ENCODE measurements at places on chromosomes 13 and 19. TPM values are rescaled to one million over a fixed set of nuclear protein-coding genes. Genes with fewer than 3 reads are reported as not detected.
A peak's percentile ranks its signal among the peaks of the same experiment; 100 is the strongest.

The ICAM4 gene
- total RNA-seq: 7.1 TPM

The B3GNT3 gene
- total RNA-seq: not detected

DNA sequence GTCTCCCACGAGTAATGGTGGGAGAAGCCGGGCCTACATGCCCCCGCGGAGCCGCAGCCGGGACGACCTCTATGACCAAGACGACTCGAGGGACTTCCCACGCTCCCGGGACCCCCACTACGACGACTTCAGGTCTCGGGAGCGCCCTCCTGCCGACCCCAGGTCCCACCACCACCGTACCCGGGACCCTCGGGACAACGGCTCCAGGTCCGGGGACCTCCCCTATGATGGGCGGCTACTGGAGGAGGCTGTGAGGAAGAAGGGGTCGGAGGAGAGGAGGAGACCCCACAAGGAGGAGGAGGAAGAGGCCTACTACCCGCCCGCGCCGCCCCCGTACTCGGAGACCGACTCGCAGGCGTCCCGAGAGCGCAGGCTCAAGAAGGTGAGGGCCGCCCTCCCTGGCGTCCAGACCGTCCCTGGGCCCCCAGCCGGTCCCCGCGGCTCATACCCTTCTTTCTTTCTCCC lies 1.4 kb upstream of the USF2 start:
- DNase-seq: no peak

DNA sequence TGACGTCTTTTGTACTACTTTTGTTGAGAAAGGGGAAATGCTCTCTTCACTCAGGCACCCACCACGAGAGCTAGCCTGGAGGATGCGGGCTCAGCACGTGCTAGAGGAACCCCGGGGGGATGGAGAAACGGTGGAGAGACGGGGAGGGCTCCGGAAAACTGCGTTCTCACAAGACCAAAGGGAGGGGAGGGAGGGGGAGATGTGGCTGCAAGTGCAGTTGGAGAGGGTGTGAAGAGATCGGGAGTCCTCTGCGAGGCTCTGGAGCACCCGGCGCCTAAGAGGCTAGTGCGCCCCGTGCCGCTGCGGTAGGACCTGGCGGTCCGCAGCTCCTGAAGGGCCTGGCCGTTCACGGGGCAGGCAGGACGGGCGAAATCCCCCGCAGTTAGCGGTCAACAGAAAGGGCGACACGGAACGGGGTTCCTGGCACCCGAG lies 43.4 kb upstream of the XPO4 start:
- no peak for DNase-seq

DNA sequence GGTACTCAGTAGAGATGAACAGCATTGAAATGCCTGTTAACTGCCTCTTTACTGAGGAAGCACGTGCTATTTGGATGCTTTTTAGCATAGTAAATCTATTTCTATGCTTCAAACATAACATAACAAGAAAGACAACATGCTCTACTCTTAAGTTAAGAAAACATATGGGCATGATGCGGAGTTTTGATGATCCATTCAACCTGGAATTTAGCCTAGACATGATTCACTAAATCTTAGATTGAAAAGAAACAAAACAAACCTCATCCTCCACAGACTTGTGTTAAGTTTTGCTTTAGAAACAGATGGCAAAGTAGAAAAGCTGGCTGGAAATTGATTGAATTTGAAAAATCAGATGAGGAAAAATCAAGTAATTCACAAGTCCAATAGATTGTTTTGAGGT lies 593.8 kb downstream of the OLFM4 start:
- no peak for DNase-seq

DNA sequence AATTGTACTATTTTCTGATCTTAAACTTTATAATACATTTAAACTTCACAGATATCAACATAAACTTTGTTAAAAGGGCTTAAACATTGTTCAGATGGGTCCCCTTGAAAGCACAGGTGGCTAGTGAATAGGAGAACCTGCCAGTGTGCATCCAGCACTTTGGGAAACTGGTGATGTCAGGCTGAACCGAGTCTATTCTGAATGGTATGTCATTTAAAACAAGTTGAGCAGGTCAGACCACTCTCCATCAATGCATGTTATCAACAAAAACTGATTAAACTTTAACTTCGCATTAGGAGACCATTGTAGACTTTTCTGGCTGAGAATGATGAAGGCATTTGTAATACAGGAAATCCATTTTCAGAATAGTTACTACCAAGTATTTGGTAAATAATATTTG lies 50.1 kb upstream of the FREM2 start:
- no peak for DNase-seq

- no peak for DNase-seq
Measured at GRCh38 chr13:112034231-112034630, 32.7 kb upstream of the SOX1 start.

DNA sequence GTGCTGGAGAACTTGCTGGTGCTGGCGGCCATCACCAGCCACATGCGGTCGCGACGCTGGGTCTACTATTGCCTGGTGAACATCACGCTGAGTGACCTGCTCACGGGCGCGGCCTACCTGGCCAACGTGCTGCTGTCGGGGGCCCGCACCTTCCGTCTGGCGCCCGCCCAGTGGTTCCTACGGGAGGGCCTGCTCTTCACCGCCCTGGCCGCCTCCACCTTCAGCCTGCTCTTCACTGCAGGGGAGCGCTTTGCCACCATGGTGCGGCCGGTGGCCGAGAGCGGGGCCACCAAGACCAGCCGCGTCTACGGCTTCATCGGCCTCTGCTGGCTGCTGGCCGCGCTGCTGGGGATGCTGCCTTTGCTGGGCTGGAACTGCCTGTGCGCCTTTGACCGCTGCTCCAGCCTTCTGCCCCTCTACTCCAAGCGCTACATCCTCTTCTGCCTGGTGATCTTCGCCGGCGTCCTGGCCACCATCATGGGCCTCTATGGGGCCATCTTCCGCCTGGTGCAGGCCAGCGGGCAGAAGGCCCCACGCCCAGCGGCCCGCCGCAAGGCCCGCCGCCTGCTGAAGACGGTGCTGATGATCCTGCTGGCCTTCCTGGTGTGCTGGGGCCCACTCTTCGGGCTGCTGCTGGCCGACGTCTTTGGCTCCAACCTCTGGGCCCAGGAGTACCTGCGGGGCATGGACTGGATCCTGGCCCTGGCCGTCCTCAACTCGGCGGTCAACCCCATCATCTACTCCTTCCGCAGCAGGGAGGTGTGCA lies 587 bp downstream of the S1PR4 start:
- no peak for DNase-seq

DNA sequence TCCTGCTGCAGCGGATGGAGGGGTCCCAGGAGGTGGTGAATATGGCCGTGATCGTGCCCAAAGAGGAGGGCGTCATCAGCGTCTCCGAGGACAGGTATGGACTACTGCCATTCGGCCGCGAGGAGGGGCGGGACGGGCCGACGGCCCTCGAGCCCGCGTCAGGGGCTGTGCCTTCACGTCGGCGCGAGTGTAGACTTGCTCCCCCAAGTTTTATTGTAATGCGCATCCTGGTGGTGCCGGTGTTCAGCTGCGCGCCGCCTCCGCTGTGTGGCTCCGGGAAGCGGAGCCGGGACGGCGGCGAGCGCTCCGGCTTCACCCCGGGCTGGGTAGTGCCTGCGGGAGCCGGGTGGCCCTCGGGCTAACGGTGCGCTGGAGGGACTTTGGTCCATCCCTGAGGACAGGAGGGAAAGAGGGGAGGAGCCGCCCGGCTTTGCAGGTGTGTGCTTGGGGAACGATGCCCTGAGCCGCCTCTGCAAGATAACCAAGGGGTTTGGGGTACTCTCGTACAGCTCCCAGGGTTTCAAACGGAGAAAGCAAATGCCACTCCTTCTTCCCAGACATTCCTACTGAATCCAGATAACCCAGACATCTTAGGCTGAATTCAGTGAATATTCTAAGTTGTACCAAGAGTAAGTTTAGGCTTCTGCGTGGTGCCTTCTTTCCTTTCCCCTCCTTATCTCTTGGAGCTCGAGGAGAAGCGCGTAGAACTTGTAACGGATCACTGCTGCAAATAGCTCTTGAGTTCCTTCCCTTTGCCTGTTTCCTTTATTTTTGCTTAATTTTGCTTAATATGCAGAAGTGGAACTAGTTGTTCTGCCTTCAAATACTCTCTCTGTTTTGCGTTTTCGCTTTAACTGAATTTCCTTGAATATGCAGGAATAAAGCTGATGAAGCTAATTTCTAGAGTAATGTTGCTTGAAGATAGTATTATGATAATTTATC lies 740 bp downstream of the WDFY2 start:
- peak; percentile 56 for DNase-seq

DNA sequence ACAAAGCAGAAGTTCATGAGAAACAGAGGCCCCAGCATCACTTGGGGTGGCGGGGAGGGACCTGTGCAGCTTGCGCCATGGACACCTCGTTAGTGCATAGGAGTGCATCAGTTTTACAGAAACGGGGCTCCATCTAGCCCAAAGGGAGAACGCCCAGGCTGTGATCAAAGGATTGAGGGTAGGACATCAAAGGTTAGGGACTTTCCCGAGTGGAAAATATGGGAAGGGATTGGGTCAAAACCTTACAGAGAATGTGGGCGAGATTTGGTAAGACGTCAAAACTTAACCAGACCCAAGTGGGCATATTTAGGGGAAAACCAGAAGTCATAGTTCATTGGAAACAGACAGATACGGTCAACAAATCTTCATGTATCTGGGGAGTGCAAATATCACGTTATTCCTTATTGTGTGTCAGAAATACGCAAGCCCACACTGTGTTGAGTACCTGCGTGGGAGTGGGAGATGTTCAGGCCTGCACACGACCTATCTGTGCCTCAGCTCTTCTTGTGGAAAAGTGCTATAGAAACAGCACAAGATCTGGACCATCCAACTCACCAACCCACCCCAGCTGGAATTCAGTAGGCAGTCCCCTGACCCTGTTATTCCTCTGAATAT lies 9.4 kb upstream of the GRAMD1A start:
- no peak for DNase-seq

GRCh38 chr13:107450931-107451330 lies 764.4 kb downstream of the LIG4 start:
- DNase-seq: peak; percentile 15

DNA sequence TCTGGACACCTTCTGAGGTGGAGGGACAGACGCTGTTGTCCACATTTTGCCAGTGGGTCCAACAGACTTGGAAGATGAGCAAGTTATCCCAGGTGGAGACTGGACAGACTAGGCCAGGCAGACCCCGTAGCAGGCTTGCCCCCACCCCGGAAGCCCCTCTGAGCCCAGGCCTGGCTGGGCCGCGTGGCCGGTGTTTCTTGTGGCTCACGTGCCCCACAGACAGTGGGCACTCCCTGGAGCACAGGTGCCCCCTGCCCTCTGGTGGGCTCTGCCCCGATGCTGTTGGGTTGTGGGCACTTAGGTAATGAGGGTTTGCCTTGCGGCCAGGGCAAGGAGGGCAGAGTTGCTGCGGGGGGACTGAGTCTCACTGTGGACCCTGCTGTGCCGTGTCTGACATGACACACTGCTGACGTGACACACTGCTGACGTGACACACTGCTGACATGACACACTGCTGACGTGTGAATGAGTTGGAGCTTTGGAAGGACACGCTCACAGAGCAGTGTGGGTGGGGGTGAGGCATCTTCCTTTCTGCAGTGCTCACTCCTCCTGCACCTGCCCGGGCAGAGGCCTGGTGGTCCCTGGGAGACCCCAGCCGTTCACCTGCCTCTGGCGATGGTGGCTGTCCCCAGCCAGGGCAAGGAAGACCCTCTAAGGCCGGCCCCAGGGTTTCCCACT lies 25.1 kb downstream of the DOT1L start:
- no peak for DNase-seq

- DNase-seq: peak; percentile 65
Measured at GRCh38 chr19:54439174-54439851, 9.7 kb upstream of the LENG8 start.

DNA sequence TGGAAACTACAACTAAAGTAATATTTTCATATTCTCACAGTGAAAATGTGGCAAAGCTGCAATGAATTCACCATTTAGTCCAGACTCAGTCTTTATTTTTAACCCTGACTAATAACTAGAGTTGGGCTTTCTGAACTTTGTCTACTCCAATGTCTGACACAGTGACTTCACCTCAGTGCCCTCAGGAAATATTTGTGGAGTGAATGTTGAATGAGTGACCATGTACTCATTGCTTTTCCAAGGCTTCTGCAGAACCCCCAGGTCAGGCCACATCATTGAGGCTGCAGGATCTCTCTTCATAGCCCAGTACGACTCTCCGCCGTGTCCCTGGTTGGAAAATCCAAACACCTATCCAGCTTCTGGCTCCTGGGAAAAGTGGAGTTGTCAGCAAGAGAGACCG lies 1.8 kb downstream of the ZNF175 start:
- DNase-seq: no peak

All from G401 (cell line).